Sigmoid colon (tissue), 7 donors: ENCODE measurements at places on chromosomes 6 and 20.

DNA sequence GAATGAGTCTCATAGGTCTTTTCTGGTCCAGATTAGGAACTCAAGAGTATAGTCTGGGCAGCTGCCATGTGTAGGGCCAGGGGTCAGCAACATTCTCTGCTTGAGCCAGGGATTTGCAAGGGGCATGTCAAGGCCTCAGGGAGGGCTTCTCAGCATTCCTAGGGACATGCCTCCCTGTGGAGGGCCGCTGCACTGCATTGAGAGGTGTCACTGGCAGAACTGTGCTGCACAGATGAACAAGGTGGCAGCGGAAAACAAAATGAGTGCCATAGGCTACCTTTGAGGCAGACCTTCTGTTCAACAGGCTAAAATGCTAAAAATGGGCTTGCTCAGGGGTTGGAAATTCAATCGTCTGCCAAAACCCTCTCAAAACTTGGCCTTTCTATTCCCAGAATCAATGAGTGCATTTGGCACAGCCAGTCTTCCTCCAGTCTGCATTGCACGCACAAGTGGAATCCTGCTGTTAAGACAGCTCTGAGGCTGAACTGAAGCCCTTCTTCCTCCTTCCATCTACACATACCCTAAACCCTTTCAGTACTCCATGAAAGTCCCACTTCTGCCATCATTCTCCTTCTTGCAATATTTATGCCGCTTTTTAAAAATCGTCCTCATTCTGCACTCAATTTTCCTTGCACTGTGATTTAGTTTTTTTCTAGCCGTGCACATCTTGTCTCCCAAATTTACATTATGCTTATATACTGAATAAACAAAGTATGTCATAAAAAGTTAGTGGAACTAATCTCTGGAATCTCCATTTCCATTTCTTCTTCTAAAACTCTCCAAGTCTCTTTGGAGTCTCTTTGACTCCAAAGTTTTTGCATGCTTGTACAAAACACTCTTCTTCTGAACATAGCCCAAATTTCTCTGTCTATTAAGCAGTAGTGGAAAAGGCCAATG, 51.7 kb downstream of the SLC26A8 start:
- H3K27ac ChIP-seq = no peak overlapping the region
- H3K36me3 ChIP-seq = no peaks in the 10 kb centered on the region
- no peak for DNase-seq
- H3K4me1 ChIP-seq = peaks cover 4% of the 10 kb centered on the region
- H3K27me3 ChIP-seq = no peaks in the 10 kb centered on the region

DNA sequence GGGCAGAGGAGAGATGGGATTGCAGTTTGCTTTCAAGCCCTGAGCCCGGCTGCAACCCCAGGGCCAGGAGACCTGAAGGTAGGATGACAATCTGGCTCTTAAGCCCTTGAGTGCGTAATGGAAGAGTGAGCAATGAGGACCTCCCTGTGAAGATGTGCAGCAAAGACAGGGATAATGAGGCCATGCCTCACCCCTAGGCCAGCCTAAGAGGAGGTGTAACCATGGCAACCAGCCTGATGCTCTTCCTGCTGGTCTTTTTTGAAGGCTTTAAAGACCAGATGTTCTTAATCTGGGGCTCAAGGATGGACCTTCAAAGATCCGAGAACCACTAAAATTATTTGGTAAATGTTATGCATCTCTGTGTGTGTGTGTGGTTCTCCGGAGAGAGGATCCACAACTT, 8.2 kb downstream of the ARHGAP40 start:
- no peaks in the 10 kb centered on the region for H3K27me3 ChIP-seq
- H3K27ac ChIP-seq = no peak overlapping the region
- no peaks in the 10 kb centered on the region for H3K36me3 ChIP-seq
- no peaks in the 10 kb centered on the region for H3K4me1 ChIP-seq

DNA sequence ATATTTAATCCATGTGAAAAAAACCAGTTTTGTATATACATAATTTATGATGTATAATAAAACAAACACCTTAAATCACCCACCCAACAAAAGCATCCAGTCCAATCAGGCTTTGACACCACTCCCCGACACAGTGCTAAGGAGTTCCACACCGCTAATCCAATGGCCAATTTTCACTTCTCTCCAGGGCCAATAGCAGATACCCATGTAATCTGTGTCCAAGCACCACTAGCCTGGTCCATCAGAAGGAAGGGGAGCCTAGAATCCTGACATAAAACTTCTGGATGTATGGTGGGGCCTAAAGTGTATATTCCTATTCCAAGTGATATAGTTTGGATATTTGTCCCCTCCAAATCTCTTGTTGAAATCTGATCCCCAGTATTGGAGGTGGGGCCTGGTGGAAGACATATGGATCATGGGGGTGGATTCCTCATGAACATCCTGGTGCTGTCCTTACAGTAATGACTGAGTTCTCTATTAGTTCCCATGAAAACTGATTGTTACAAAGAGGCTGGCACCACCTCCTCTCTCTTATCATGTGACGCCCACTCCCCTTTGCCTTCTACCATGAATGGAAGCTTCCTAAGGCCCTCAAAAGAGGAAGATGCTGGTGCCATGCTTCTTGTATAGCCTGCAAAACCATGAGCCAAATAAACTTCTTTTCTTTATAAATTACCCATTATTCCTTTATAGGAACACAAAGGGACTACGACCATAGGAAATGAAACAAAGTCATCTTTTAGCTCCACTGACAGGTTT, 20.8 kb downstream of the RALGAPA2 start:
- no peaks in the 10 kb centered on the region for H3K27me3 ChIP-seq
- no peaks in the 10 kb centered on the region for H3K4me1 ChIP-seq
- H3K27ac ChIP-seq = no peak overlapping the region
- no peak overlapping the region for H3K4me3 ChIP-seq
- H3K36me3 ChIP-seq = no peaks in the 10 kb centered on the region

GRCh38 chr6:134436950-134437349, 119.0 kb upstream of the SGK1 start:
- no peak overlapping the region for H3K27ac ChIP-seq
- H3K27me3 ChIP-seq = no peaks in the 10 kb centered on the region
- no peaks in the 10 kb centered on the region for H3K36me3 ChIP-seq
- no peaks in the 10 kb centered on the region for H3K4me1 ChIP-seq
- H3K4me3 ChIP-seq = no peak overlapping the region

- H3K36me3 ChIP-seq = no peaks in the 10 kb centered on the region
- no peak overlapping the region for H3K4me3 ChIP-seq
- H3K27ac ChIP-seq = no peak overlapping the region
- no peaks in the 10 kb centered on the region for H3K27me3 ChIP-seq
- no peaks in the 10 kb centered on the region for H3K4me1 ChIP-seq
- no peak for DNase-seq
These were observed 91.9 kb downstream of the FOXF2 start for GRCh38 chr6:1481286-1481685.

GRCh38 chr20:17884307-17885003, 84.1 kb downstream of the SNX5 start:
- no peaks in the 10 kb centered on the region for H3K27me3 ChIP-seq
- peak; percentile 46 for DNase-seq
- H3K27ac ChIP-seq = no peak overlapping the region
- H3K4me3 ChIP-seq = no peak overlapping the region
- peaks cover 14% of the 10 kb centered on the region for H3K4me1 ChIP-seq

DNA sequence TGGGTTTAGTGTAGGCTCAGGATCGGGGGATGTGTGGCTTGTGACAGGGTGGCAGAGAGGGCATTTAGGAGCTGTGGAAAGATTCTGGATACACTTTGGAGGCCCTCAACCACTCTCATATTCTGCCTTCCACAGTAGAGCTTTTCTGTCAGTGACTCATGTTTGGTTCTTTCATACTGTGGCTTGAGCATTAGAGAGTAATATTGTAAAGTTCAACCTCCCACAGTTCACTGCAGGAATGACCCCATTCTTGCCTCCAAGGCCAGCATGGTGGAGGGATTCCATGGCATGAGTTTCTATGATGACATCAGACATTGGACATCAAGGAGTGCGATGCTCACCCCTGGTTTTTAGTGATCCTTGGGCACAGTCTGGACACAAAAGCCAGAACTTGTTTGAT, 50.9 kb downstream of the DTD1 start:
- no peaks in the 10 kb centered on the region for H3K27me3 ChIP-seq
- peak; percentile 28 for DNase-seq
- H3K4me1 ChIP-seq = no peaks in the 10 kb centered on the region
- no peaks in the 10 kb centered on the region for H3K36me3 ChIP-seq

- no peak for DNase-seq
- no peak overlapping the region for H3K4me3 ChIP-seq
- H3K27ac ChIP-seq = no peak overlapping the region
- H3K36me3 ChIP-seq = no peaks in the 10 kb centered on the region
These were observed 193.7 kb downstream of the QKI start for GRCh38 chr6:163608204-163608644.

DNA sequence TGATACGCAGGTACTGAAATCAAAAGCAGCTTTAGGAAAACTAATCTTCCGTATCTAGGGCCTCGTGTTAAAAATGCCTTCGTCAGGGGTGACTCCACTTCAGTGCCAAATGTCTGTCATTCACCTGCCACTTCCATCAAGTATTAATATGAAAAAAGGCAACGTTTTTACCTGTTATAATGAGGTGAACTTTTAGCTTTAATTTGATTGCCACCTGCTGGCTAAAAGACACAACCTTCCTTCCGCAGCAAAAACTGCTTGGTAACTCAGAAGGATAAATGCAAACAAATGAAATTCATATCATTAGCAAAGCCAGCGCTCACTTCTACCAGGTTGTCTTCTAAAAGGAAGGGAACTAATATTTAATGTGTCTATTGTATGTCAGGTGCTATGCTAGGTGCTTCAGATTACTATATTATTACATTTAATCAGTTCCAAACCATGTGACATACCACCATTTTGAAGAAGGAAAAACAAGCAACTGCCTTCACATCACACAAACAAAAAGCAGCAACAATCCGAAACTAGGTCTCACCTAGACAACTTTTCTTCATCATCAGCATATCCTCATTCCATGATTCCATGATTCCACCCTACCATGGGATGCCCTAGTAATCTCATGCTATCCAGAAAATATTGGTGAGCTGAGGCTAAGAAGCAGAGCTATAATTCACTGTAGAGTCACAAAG, 20.6 kb upstream of the ARHGAP18 start:
- no peaks in the 10 kb centered on the region for H3K4me1 ChIP-seq
- no peaks in the 10 kb centered on the region for H3K27me3 ChIP-seq
- no peak overlapping the region for H3K4me3 ChIP-seq
- H3K27ac ChIP-seq = no peak overlapping the region
- DNase-seq = no peak
- no peaks in the 10 kb centered on the region for H3K36me3 ChIP-seq

DNA sequence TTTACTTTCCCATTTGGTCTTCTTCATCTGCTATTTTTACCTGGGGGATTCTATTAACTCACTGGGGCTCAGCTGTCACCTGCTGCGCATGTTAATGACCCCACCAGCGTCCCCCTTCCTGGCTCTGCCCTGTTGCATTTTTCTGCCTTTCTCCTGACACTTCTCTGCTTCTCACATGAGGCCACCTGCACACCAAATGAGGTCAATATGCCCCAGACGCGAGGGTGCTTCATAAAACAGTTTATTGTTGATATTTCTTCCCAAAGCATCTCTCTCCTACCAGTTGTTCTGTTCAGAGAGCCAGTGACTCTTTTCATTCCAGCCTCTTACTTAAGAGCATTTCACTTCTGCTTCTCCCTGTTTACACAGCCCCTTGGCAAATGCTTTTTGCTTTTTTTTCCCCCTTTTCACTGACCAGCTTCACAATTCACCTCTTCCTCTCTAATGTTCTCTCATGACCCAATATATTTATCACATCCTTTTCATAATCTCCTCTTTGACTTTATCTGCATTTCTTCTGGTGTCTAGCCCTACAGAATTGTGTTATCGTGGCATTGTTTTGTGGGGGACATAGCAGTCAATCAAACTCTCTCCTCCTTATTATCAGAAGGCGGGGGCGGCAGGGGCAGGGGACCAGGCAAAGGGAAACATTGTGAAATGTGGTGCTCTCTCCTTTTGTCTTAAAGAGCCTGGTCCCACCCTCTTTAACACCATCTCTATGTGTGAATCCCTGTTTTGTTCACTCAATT, 545.8 kb upstream of the CITED2 start:
- H3K27me3 ChIP-seq = no peaks in the 10 kb centered on the region
- DNase-seq = no peak
- no peak overlapping the region for H3K4me3 ChIP-seq
- no peak overlapping the region for H3K27ac ChIP-seq
- H3K36me3 ChIP-seq = no peaks in the 10 kb centered on the region

DNA sequence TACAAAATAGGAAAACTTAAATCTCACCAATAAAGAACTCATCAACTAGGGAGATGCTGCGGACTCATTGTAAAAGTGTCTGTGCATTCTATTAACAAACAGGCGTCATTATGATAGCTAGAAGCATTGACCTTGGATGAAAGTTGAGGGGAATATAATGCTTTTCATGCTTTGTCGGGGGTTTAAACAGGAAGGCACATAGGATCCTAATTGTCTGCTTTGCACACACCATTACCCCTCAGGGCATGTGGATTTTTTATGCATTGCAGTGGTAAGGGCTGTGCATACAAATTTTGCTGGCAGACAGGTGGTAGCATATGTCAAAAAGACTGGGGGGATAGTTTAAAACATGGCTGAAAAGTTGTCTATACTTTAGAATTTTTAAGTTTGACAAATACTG, 447.9 kb upstream of the PLCB4 start:
- H3K27me3 ChIP-seq = no peaks in the 10 kb centered on the region
- no peak overlapping the region for H3K4me3 ChIP-seq
- no peaks in the 10 kb centered on the region for H3K36me3 ChIP-seq
- H3K27ac ChIP-seq = no peak overlapping the region
- no peak for DNase-seq

DNA sequence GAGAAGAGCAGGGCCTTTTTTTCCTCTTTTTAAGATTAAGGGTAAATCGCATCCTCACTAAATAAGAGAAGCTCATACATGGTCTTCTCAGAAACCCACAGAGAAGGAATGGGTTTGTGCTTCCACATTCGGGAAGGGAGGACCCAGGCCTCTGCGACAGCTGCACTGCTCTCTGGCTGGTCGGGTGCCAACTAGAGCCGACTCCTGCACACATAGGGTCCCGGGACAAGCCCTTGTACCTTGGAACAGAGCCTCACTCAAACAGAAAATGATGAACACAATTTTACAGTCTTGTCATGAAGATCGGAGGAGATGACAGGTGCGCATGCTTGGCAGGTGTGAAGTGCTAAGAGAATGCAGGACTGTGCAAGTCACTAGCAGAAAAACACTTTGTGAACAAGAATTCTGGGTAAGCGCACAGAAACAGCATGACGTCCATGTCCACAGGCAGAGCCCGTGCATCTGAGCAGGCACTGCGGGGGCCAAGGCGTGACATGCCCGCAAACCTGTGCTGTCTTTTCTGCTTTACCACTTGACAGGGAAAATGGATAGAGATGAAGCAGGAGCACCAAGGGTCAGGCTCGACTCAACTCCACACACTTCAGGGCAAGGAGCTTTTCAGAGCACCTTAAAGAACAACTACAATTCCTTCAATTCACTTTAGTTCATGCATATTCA, 101.0 kb upstream of the MPC1 start:
- H3K27ac ChIP-seq = no peak overlapping the region
- no peaks in the 10 kb centered on the region for H3K27me3 ChIP-seq
- no peak overlapping the region for H3K4me3 ChIP-seq
- no peaks in the 10 kb centered on the region for H3K4me1 ChIP-seq
- DNase-seq = no peak

GRCh38 chr6:163416557-163417253, 2.2 kb downstream of the QKI start:
- peak overlapping the region; percentile 99 for H3K27ac ChIP-seq
- H3K27me3 ChIP-seq = no peaks in the 10 kb centered on the region
- H3K4me1 ChIP-seq = peaks cover 29% of the 10 kb centered on the region
- peak; percentile 71 for DNase-seq

- H3K4me1 ChIP-seq = peaks cover 7% of the 10 kb centered on the region
- H3K27ac ChIP-seq = no peak overlapping the region
- H3K36me3 ChIP-seq = no peaks in the 10 kb centered on the region
- no peaks in the 10 kb centered on the region for H3K27me3 ChIP-seq
- no peak for DNase-seq
These were observed 75.3 kb downstream of the PRDM1 start for GRCh38 chr6:106161311-106161874.
